Hematopoietic multipotent progenitor cell (in vitro differentiated cells): ENCODE measurements at places on chromosomes 5 and 9. TPM values are rescaled to one million over a fixed set of nuclear protein-coding genes. Genes with fewer than 3 reads are reported as not detected.

NUTM2F gene
- total RNA-seq = not detected

GRCh38 chr9:4704129-4704528, 24.8 kb downstream of the CDC37L1 start:
- DNase-seq = no peak

DNA sequence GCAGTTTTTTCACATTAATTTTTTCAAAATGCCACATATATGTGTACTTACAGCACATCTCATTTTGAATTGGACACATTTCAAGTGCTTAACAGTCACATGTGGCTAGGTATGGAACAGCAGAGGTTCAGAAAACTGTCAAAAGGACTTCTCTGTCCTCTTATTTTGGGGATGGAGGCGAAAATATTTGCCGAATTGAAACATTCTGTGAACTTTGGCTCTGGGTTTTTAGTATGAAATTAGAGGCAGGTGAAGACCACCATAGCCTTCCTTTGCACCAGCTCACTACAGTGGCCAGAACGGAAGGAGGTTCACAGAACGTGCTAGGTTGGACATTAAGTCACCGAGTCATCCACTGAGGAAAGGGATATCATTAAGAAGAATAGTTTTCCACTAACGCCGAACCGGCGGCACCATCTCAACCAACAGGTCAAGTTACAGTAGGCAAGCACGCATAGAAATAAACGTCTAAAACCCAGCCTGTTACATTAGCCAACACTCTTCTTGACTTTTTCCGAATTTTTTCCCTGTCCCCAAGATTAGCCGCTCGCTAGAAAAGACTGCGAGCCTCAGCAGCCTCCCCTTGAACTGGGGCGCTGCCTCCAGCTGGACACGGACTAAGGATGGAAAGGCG, 1.8 kb upstream of the TLE4 start:
- no peak for DNase-seq

HARS1 gene
- total RNA-seq = 41.2 TPM

- no peak for DNase-seq
Observed at GRCh38 chr5:93192087-93192486, 388.9 kb downstream of the NR2F1-AS1 start.

DNA sequence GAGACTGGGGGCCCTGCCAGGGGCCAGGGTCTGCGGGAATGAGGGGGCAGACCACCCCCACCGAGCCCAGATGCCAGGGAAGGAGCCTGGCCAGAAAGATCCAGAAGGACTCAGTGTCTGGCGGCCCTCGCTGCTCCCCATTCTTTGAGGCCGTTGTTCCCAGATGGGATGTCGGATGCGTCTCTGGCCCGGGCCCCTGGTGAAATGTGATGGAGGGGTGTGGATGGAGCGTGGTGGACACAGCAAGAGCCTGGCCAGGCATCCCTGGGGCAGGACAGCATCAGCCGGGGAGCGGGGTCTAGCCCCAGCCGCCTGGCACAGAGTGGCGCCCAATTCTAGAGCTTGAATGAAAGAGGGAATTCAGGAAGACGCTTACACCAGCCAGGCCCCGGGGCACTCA, 46.2 kb upstream of the NKD2 start:
- no peak for DNase-seq

DNA sequence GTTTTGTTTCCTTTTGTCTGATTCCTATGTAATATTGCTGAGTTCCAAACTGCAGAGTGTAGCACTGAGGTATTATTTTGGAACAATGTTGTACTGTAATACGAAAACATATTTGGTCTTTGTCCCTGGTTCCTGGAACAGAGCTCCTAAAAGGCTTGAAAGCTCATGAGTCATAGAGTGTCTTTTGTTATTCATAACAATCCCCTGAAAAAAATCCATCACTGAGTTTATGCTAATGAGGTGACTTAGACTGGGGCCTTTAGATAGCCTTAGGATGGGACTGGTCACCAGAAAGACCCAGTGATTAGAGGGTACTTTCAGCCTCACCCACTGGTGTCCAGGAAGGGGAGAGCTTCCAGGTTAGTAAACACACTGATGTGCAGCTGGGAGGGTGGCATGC, 132.7 kb upstream of the POU5F2 start:
- no peak for DNase-seq

NR5A1 gene
- total RNA-seq = 0.54 TPM

DNA sequence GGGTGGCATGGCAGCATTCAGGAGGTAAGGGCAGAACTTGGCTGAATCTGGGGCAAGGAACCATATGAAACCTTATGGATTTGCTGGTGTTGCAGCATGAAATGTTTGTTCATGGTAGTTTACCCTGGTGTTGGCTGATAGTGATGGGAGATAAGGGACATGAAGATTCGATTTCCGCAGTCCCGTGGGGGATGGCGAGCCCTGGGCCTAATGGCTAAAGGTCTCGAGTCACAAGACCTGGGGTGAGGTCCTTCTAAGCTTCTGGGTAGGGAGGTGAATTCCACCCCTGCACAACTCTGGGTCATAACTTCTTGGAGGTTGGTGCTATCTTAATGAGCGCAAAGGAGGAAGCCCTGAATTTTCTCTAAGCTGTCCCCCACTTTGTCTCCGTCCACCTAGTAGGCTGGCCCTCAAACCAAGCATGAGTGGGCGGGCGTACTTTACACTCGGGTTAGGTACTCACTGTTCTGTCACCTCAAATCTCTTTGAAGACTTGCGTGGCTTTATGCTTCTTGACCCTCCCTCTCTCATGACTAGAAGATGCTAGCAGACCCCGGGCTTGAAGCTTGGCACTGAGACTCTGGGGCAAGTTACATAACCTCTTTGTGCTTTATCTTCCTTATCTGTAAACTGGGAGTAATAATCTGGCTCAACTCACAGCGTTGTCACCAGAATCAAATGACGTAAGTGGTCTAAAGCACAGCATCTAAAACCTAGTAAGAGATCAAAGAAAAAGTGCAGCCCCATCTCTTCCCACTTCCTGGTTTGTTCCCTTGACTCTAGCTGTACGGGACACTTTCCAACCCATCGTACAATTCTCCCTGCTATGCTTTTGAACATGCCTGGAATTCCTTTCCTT, 72.5 kb downstream of the BASP1 start:
- no peak for DNase-seq

DNA sequence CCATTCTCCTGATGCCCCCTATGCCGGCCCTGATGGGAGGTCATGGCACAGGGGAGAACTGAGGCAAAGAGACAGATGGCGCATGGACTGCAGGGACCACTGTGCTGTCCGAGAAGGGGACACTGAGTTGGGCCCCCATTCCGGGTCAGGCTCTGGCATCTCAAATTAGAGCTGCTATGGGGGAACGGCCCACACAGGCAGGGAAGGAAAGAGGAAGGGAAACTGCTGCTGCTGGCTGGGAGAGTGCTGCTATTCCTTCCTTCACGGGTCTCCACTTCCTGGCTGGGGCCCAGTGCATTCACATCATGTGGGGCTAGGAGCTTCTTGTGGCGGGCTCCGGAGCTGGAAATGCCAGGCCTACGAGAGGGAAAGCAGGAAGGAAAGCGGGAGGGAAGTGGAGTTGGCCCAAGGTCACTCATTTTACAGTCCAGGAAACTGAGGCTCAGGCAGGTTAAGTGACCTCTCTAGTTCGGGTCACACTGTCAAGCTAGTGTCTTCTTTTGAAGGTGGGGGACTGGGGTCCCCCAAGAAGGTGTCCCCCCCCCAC, 1.3 kb upstream of the CARD19 start:
- DNase-seq = no peak

DNA sequence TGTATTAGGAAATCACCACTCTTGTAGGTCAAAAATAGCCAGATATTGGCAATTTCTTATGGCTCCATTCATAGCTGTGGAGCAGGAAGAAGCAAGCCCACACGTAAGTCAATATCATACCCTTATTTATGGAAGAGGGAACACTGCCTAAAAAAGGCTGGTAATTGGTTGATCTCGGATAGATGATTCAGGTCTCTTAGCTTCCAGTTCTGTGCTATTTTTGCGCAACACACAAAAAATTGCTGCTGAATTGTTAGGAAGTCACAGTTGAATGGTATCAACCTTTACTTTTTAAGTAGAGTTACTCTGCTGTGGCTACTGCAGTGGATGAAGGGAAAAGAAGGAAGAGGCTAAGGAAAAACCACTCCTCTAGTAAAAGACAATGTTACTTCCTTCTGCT, 168.8 kb downstream of the ARHGAP26 start:
- no peak for DNase-seq

TPM2 gene
- 5.7 TPM for total RNA-seq

DNA sequence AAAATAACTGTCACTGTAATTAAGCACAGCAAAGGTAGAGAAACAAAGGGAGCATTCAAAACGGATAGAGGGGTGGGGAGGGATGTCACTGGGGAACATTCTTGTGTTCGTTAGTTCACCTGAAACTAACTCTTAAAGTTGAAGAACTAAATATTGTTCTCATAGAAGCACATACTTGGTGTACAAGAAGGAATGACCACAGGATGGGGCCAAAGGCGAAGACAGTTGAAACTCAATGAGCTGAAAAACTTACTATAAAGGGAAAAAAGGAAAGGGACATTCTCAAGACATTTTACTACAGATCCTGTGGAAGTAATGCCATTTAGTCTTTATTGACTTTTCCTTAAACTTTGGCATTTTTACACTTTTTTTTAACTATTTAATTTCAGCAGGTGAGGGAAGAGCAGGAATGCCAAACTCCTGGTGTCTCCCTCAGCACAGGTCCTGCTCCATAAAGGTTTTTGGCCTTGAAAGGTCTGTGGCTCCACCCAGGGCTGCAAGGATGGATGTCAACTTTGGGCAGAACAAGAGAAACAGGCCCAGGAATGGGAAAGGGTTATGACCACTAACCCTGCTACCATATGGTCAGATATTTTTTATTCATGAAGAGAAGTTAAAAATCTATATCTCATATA, 197.6 kb upstream of the RASA1 start:
- no peak for DNase-seq

- no peak for DNase-seq
Observed at GRCh38 chr9:35179347-35180280, 17.8 kb downstream of the UNC13B start.

GRCh38 chr5:35047785-35048404, at the start of gene AGXT2:
TSS of gene AGXT2 (minus strand) at chr5:35047949. CDS start at chr5:35047892, 57 bp downstream.
- DNase-seq = no peak

GRCh38 chr5:135041145-135041587, 7.1 kb upstream of the PITX1 start:
- DNase-seq = no peak

DNA sequence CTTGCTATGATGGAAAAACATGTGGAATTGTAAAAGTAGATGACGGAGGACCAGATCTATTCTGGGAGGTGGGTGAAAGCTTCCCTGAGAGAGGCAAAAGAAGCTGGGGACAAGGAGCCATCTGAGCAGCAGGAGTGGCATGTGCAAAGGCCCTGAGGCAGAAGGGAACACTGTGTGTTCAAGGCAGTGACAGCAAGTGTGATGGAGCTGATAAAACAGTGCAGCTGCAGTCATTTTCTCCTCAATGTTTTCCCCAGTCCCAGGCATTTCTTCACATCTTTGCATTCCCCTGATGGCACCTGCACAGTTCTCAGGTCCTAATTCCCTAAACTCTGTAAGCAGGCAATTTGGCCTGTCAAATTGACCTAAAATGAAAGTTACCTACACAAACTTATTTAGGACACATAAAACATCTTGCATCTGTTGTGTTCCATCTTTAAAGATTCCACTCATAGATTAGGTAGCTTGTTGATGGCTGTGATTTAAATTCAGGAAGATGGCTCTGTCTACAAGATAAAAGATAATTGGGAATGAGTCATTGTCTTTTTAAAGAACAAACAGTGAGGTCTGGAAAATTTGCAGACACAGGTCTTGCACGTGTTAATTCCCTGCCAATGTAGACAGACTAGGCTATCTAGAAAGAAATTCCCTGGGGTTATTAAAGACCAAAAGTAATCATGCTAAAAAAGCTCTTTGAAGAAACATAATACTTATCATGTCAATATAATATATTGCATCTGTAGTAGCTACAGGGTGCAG, 289.6 kb upstream of the SGCD start:
- DNase-seq = no peak

DNA sequence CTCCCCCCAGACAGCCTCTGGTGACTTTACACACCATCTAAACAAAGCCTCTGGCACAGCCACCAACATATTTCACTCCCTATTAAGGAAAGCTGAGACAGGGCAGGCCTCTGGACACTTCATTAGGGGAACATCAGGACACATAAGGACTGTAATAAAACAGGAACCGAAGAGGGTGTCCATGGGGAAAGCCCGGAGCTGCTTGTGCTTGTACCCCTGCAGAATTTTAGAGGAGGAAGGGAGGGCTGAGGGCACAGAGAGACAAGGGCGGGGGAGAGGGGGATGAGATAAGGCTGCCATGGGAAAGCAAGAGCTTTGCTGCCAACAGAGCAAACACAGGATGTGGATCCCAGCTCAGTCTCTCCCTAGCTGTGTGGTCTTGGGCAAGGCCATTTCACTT, 138.4 kb downstream of the ASTN2 start:
- DNase-seq = no peak

- no peak for DNase-seq
Observed at GRCh38 chr5:110512266-110512665, 214.2 kb downstream of the TMEM232 start.

DNA sequence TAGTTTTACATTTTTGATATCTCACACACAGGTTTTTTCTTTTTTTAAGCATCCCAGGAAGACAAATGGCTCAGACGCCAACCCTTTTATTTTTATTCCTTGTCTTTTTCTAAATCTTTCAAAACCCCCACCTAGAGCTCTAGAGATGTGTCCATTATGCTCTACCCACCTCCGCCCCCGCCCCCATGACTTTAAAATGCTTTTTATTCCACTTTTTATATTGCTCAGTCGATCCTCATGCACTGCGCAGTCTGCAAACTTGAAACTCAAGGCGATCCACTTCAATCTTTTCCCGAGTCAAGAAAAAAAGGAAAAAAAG, 411 bp upstream of the MAT2B start:
- DNase-seq = no peak

DNA sequence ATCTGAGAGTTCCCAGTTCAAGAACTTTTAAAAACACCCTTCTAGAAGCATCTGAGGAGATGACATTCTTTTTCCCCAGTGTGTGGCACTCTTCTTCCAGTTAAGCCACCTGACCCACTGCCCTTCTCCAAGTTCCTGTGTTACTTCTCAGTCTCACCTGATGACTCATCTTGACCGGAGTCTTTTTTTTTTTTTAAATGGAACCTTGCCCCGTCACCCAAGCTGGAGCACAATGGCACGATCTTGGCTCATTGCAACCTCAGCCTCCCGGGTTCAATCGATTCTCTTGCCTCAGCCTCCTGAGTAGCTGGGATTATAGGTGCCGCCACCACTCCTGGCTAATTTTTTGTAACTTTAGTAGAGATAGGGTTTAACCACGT, 224.1 kb upstream of the DAB2 start:
- DNase-seq = no peak

SV2C gene
- total RNA-seq = under 0.01 TPM
